ENCODE measurements at places on chromosomes 5 and 9. TPM values are rescaled to one million over a fixed set of nuclear protein-coding genes. Genes with fewer than 3 reads are reported as not detected.

- DNase-seq = no peak
Measured at GRCh38 chr9:37678789-37679273, 28.1 kb downstream of the FRMPD1 start.

- no peak for DNase-seq
Measured at GRCh38 chr5:144453753-144454152, 283.1 kb downstream of the KCTD16 start.

MATR3 gene
- 863 TPM for polyA plus RNA-seq

DNA sequence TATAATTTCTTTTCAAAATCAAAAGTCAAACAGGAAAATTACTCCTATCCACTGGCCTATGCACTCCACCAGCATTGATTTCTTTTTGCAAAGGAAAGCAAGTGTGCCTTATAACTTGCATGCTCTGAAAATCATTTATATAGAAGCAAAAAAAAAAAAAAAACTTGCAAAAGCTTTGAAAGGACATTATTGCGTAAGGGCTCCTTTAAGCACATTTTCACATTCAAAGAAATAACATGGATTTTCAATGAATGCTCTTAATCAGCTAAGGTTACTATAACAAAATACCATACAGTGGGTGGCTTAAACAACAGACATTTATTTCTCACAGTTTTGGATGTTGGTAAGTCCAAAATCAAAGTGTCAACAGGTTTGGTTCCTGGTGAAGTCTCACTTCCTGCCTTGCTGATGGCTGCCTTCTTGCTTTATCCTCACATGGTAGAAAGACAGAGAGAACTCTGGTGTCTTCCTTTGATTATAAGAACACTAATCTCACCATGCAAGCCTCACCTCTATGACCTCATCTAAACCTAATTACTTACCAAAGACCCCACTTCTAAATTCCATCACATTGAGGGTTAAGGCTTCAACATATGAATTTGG is 755.2 kb upstream of the CDH10 start:
- DNase-seq = no peak

FLT4 gene
- 9.3 TPM for polyA plus RNA-seq

DNA sequence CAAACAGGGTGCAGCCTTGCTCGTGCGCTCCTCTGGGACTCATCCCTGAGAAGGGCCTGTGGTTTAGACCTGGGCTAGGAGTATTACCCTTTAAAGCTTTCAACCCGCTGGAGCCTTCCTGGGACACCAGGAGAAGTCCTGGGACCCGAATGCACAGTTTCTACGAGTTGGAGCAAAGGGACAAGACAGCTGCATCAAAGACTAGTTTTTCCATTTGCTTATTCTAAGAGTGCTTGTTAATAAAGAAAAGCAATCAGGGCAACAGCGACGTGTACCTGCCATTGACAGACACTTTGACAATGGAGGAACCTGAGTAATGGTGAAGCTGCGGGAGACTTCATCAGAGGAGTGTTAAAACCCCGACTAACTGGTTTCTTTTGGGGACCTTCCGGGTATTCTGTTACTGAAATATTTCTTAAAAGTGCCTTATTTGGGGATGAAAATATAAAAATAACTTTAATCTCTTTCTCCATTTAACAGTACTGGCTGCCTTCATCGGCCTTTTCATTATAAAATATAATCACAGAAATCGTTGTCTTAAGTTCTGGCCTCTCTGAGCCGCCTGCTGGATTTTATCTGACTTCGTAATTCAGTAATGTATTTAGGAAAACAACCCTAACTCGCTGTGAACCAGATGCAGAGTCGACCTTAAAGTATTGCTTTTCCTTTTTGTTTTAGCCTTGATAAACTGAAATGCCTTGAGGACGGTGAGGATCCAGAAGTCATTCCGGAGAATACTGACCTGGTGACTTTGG is 732 bp downstream of the SNAPC3 start:
- no peak for DNase-seq

DNA sequence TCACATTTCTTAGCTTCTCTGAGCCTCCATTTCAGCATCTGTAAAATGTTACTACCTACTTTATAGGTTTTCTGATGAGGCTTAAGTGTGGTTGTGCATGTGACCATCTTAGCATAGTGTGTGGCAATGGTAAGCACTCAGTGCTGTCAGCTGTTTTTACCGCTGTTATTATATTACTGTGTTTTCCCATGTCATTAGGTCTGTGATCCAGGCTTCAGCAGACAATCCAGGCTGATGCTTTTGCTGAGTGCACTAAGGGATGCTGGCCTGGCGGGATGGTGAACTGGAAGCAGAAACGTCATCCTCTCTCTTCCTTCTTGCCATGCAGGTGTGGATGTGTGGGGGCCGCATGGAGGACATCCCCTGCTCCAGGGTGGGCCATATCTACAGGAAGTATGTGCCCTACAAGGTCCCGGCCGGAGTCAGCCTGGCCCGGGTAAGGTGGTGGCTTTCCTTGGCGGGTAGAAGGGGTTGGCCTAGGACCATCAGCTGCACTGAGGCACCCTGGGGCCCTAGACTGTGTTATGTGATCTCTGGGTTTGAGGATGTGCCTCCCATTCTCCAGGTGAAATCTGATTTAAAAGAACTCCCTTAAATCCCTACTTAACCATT is 41.9 kb upstream of the SAP30L start:
- no peak for DNase-seq

DNA sequence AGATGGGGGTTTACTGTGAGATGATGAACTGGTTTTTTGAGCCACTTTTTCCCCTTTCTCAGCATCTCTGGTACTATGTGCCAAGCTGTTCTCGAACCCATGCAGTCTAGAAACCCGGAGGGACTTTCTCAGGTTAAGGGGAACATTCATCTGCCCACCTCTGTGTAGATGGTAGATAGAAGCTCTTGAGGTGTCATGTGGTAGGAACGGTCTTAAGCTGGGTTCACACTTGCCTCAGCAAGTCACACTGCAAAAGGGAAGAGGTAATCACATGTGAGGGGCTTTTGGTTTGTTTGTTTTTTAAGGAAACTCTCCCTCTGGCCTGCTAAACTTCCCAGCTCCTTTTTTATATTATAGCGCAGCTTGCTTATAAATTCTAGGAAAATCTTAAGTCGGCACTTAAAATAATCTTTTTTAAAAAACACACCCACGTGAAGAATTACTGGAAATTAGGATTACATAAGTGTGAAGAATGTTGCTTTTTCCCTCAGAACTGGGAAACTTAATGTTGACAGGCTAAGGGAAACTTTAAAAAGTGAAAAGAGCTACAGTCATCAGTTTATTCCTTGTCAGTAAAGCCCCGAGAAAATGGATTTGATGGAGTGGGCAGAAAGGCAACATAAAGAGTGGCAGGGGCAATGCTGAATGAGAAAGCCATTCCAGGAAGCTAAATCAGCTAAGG is 430.3 kb downstream of the ARHGEF28 start:
- DNase-seq = no peak

BHMT gene
- 205 TPM for polyA plus RNA-seq
